Stomach (tissue), 19 donors: ENCODE measurements at places on chromosomes 4 and X. TPM values are rescaled to one million over a fixed set of nuclear protein-coding genes. Genes with fewer than 3 reads are reported as not detected.

SASH3 gene
- total RNA-seq, result 3.5 TPM

XAGE1B gene
- total RNA-seq, result not detected

- no peak for DNase-seq
Observed at GRCh38 chr4:59127006-59127405, 2016.8 kb upstream of the IGFBP7 start.

NLRP2B gene
- total RNA-seq, result not detected

NEUROG2 gene
- total RNA-seq, result not detected

SLC4A4 gene
- 95.3 TPM for total RNA-seq

DNA sequence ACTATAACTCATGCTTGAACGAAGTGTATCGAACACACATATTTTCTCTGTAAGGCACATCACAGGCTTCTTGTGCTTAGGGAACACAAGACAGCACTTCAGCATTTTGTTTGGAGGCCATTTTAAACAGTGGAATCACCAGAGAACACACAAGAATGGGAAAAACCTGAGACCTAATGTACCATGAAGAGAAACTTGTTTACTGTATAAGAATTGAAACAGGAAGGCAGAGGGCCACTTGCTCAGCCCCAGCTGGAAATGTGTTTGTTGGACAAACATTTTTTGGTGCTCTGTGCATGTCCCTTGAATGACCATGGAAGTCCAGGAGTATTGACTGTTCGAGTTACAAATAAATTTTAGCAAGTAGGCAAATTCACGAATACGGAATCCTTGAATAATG is 47.5 kb downstream of the RAPGEF2 start:
- no peak for DNase-seq

DNA sequence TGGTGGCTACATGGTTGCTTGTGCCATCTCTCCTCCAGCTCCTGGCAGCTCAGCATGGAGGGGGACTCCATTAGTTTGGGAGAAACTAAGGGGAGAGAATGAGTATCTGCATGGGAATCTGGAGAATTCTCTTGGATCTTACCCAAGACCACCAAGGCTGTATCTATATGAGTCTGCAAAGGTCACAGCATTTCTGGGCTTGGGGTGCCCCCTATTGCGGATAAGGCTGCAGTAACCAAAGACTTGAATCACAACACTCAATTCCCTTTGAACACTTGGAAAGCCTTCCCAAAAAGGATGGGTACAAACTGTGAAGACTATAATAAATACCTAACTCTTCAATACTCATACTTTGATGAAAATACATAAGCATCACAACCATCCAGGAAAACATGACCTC is 623.5 kb upstream of the NR3C2 start:
- no peak for DNase-seq

DNA sequence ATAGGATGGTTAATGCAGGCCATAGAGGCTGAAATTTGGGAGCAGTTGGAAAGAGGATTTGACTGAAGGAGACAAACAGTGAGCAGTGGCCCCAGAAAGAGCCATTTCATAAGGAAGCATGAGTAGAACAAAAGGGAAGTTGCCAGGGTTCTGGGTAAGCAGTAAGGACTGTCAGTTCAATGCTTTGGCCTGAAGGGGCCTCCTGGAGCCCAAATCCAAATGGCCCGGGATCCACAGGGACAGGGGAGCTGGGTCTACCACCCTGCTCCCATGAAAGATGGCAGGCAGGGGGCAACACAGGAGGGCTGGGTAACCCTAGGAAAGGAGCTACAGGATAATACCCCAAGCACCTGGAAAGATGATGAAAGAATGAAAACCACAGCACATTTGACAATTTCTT is 4.1 kb upstream of the INTS6L start:
- no peak for DNase-seq

KCND1 gene
- total RNA-seq, result not detected

TRPC5OS gene
- total RNA-seq, result not detected

PITX2 gene
- not detected for total RNA-seq

IKBKG gene
- 22.6 TPM for total RNA-seq

GRCh38 chr4:154160519-154161301 is 330.9 kb downstream of the DCHS2 start:
- no peak for DNase-seq

GRCh38 chrX:13463608-13464007 is 105.8 kb upstream of the EGFL6 start:
- DNase-seq, result no peak

DNA sequence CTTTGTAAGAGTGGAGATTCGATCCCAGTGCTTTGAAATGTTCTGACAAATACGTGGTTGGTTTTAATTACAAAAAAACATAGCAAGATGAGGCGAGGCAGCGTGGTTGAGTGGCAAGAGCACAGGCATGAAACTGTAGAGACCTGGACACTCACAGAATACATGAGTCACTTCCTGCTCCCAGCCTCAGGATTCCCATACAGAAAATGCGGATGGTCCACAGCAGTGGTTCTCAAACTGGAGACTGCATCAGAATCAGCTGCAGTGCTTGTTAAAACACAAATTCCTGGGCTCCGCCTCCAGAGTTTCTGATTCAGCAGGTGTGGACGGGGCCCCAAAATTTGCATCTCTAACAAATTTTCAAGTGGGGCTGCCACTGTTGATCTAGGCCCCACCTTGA is 10.1 kb downstream of the OTOP1 start:
- no peak for DNase-seq

- DNase-seq, result no peak
Observed at GRCh38 chr4:161343569-161343950, 820.2 kb downstream of the FSTL5 start.

- peak; percentile 80 for DNase-seq
Observed at GRCh38 chrX:46978341-46979291, 66.4 kb downstream of the JADE3 start.

- no peak for DNase-seq
Observed at GRCh38 chr4:137946453-137947174, 295.5 kb downstream of the SLC7A11 start.

GRCh38 chr4:25658777-25659176 is 3.1 kb downstream of the SLC34A2 start:
- DNase-seq, result no peak

- DNase-seq, result peak; percentile 32
Observed at GRCh38 chr4:140754918-140755773, 1.0 kb downstream of the TBC1D9 start.

- DNase-seq, result peak; percentile 13
Observed at GRCh38 chr4:113349430-113349829, 300.0 kb downstream of the ANK2 start.
